ENCODE measurements at places on chromosomes 2 and 18. TPM values are rescaled to one million over a fixed set of nuclear protein-coding genes. Genes with fewer than 3 reads are reported as not detected.

Gene KLHL41
- 0.31 TPM for total RNA-seq

Gene KCNK3
- total RNA-seq, result not detected

Gene SERPINE2
- total RNA-seq, result 5.5 TPM

Gene TEKT4
- not detected for total RNA-seq

Gene LIPG
- total RNA-seq, result 10.8 TPM

Gene NTSR2
- total RNA-seq, result not detected

DNA sequence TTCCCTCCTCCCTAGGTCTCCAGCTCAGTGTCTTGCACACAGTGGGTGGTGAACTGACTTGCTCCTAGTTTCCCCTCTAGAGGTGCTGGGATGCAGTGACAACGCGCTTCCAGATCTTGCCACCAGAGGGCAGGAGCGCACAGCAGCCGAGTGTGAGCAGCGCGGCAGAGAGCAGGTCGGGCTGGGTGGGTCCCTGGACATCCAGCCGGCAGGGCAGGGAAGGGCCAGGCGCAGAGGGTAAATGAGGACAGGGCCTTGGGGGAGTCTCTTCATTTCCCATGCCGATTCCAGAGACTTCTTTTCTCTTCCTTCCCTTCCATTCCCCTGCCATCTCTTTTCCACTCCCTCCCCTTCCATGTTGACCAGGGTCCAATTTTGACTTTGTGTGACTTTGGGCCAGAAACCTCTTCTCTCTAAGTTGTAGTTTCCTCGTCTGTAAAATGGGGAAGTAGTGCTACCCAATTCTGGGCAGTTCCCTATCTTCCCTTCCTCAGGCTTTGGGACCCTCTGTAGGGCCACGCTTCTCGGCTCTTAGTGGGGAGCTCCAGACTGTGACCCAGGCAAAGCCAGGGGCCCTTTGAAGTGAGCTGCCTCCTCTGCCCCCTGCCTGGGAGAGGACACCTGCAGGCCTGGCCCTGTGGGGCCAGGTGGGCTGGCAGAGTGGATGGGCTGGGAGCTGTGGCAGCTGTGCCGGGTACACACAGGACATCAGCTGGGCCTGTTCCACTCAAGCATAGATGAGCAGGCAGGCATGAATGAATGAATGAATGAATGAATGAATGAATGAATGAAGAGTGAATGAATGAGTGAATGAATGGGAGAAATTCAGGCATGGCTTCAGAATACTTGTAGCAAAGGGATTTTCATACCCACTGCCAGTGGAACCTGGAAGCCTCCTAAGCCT lies 43.3 kb upstream of the TAF1B start:
- no peaks in the 10 kb centered on the region for H3K36me3 ChIP-seq
- peaks cover 78% of the 10 kb centered on the region for H3K4me1 ChIP-seq
- H3K27ac ChIP-seq, result no peak overlapping the region
- peak overlapping the region; percentile 32 for H3K4me3 ChIP-seq
- peak; percentile 77 for DNase-seq

- H3K4me1 ChIP-seq, result no peaks in the 10 kb centered on the region
- H3K36me3 ChIP-seq, result no peaks in the 10 kb centered on the region
- no peak for DNase-seq
- H3K27me3 ChIP-seq, result peaks cover 3% of the 10 kb centered on the region
These were observed 73.6 kb upstream of the SALL3 start for GRCh38 chr18:78906066-78906465.

DNA sequence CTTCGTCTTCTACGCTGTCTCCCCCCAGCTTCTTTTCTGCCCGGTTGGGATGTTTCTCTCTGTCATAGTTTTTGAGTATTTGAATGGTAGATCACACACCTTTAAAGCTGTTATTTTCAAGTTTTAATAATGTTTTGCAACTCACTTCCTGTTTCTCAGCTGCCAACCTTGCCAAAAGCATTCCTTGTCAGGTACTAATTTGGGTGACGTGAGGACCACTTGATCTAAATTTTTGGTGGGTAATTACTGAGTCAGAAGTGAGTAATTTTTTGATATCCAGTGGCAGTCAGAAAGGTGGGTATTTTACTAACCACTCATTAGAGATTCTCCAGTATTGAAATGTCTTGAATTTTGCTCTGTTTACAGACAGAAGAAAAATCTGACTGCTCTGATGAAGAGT lies 852.4 kb upstream of the FANCL start:
- H3K36me3 ChIP-seq, result no peaks in the 10 kb centered on the region
- no peaks in the 10 kb centered on the region for H3K4me1 ChIP-seq
- no peak overlapping the region for H3K27ac ChIP-seq
- H3K27me3 ChIP-seq, result no peaks in the 10 kb centered on the region
- no peak overlapping the region for H3K4me3 ChIP-seq
- DNase-seq, result no peak

- no peak overlapping the region for H3K4me3 ChIP-seq
- H3K36me3 ChIP-seq, result no peaks in the 10 kb centered on the region
- H3K4me1 ChIP-seq, result no peaks in the 10 kb centered on the region
- DNase-seq, result no peak
These were observed 210.2 kb downstream of the MC4R start for GRCh38 chr18:60162388-60162787.

DNA sequence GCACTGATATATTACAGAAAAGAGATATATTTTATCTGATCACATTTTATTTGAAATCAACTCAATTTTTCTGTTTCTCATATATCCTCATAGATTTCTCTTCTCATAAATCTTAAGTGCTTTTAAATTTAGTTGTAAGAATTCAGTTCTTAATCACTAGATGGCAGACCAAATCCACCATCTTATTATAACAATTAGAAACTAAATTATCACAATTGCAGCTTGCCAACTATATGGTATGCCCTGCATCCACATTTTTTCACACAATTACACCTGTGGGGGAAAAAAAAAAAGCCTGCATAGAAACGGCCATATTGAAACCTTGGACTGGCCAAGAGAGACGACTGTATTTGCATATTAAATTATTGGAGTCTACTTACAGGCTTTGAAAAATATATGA lies 64.4 kb downstream of the COL5A2 start:
- H3K4me3 ChIP-seq, result no peak overlapping the region
- H3K36me3 ChIP-seq, result no peaks in the 10 kb centered on the region
- H3K4me1 ChIP-seq, result peaks cover 5% of the 10 kb centered on the region
- no peaks in the 10 kb centered on the region for H3K27me3 ChIP-seq
- H3K27ac ChIP-seq, result no peak overlapping the region
- DNase-seq, result no peak

DNA sequence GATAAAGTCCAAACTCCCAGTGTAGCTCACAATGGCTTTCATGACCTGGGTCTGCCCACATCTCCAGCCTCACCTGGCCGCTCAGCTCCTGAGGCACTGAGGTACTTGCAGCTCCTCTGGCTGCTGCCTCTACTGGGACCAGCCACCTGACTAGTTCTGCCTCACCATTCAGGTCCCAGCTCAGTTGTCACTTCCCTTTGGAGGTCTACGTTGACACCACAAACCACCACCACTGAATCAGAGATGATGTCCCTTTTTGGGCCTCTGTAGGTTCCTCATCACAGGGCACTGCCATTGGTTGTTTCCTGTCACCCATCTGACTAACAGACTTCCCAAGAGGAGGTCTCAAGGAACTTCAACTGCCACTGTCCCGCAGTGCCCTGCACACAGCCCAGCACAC lies 21.2 kb downstream of the SPP2 start:
- peaks cover 11% of the 10 kb centered on the region for H3K4me1 ChIP-seq
- no peak for DNase-seq
- no peak overlapping the region for H3K27ac ChIP-seq
- H3K4me3 ChIP-seq, result no peak overlapping the region
- H3K36me3 ChIP-seq, result no peaks in the 10 kb centered on the region

- DNase-seq, result no peak
- H3K4me3 ChIP-seq, result no peak overlapping the region
- no peaks in the 10 kb centered on the region for H3K36me3 ChIP-seq
- H3K27me3 ChIP-seq, result no peaks in the 10 kb centered on the region
These were observed 392.1 kb upstream of the RAB12 start for GRCh38 chr18:8217051-8217564.

DNA sequence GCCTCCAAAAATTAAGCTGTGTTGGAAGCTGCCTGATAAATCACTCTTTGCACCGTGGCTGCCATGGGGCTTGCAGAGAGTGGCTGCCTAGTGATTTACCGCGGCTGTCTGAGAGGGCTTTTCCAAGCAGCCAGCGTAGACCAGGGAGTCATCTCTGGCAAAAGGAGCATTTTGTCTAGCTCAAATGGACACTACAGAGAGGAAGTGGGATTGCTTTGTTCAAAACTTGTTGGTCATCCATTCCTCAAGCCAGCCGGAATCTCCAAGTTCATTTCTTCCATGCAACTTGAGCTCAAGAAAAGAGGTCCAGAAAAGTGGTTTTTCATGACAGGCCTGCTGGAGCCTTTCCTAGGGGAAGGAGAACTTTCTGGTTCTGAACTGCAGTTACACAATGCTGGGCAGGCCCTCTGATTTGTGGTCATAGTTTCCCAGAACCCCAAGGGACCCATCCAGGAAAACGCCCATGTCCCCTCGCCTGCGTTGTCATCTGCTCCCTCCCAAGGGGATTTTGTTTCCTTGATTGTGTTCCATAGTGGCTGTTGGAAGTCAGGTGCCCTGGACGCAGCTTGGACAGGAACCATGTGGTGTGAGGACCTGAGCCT lies 108.1 kb downstream of the TRIB2 start:
- no peaks in the 10 kb centered on the region for H3K36me3 ChIP-seq
- H3K4me1 ChIP-seq, result no peaks in the 10 kb centered on the region
- no peaks in the 10 kb centered on the region for H3K27me3 ChIP-seq

- no peak for DNase-seq
- peaks cover 17% of the 10 kb centered on the region for H3K27me3 ChIP-seq
- H3K4me3 ChIP-seq, result no peak overlapping the region
- no peaks in the 10 kb centered on the region for H3K36me3 ChIP-seq
These were observed 20.5 kb downstream of the ARHGAP25 start for GRCh38 chr2:68755071-68755470.

DNA sequence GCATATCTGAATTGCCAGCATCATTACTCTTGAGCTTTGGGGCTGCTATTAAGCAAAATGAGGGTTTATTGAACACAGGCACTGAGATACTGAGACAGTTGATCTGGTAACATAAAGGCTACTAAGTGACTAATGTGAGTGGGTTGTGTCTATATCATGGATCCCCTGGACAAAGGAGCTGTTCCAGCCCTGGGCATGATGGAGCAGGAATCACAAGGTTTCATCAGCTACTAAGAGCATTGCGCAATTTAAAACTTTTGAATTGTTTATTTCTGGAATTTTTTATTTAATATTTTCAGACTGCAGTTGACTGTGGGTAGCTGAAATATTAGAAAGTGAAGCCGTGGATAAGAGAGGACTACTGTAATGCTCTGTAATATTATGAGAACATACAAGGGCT lies 73.5 kb downstream of the MGAT5 start:
- DNase-seq, result no peak
- no peak overlapping the region for H3K27ac ChIP-seq
- no peaks in the 10 kb centered on the region for H3K27me3 ChIP-seq
- H3K36me3 ChIP-seq, result no peaks in the 10 kb centered on the region

DNA sequence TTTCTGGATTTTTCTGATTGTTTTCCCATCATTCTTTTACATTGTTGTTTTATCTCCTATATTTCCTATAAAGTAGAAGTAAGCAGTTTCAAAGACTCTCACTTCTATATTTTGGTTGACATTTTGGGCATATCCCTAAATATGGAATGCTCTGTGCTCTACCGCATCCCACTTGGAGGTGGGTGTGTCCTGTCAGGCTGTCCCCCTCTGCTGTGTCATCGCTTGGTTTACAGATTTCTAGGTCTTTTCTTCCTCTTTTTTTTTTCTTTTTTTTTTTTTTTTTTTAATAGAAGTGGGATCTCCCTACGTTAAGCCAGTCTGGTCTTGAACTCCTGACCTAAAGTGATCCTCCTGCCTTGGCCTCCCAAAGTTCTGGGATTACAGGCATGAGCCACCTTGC lies 13.3 kb downstream of the DGKD start:
- no peak overlapping the region for H3K4me3 ChIP-seq
- H3K27ac ChIP-seq, result no peak overlapping the region
- DNase-seq, result no peak
- H3K36me3 ChIP-seq, result peaks cover 2% of the 10 kb centered on the region

- H3K4me3 ChIP-seq, result no peak overlapping the region
- DNase-seq, result peak; percentile 60
- no peaks in the 10 kb centered on the region for H3K4me1 ChIP-seq
- H3K27ac ChIP-seq, result no peak overlapping the region
- H3K27me3 ChIP-seq, result no peaks in the 10 kb centered on the region
These were observed 231.4 kb downstream of the LRRTM1 start for GRCh38 chr2:80073134-80073561.

GRCh38 chr2:201228912-201229290 lies 31.4 kb upstream of the CASP8 start:
- peaks cover 17% of the 10 kb centered on the region for H3K4me1 ChIP-seq
- H3K27ac ChIP-seq, result no peak overlapping the region
- no peak for DNase-seq
- H3K27me3 ChIP-seq, result no peaks in the 10 kb centered on the region
- H3K36me3 ChIP-seq, result no peaks in the 10 kb centered on the region

GRCh38 chr2:102139851-102140250 lies 2.7 kb upstream of the IL1R1 start:
- H3K4me1 ChIP-seq, result peaks cover 39% of the 10 kb centered on the region
- H3K36me3 ChIP-seq, result peaks cover 4% of the 10 kb centered on the region
- H3K27ac ChIP-seq, result no peak overlapping the region
